ENCODE measurements at places on chromosomes 1 and 21. TPM values are rescaled to one million over a fixed set of nuclear protein-coding genes. Genes with fewer than 3 reads are reported as not detected.

The PTCH2 gene
- polyA plus RNA-seq, result 1.0 TPM

The SH2D1B gene
- polyA plus RNA-seq, result not detected

The PIGC gene
- polyA plus RNA-seq, result 20.6 TPM

The DHCR24 gene
- polyA plus RNA-seq, result 7.1 TPM

The TNFAIP8L2 gene
- not detected for polyA plus RNA-seq

Data from SK-N-SH (cell line).